Cortex of kidney (tissue), 1 donor: ENCODE measurements at places on chromosomes 13 and 19.

DNA sequence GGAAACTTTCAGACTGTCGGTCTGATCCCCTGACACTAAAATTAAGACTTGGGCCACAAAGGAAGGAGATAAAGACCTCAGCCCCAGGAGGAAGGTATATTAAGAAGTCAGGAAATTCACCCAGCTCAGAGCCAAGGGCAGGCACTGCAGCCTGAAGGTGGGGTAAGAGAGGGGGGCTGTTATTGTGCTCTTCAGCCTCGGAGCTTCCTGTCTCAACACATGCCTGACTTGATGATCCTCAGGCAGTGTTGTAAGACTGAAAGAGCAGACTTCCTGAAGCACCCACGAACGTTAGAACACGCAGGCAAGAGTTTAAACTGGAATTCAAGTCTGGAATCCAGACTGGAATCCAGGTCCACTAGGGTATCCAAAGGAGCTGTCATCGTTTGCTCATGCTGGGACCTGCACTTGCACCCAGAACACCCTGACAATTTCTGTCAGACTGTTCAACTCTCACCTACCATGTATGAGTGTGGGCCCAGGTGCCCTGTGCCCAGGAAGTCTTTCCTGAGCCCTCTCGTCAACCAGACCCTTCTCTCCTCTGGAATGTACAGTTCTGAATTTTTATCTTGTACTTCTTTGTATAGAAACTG, 10.7 kb upstream of the FLT1 start:
- no peak for DNase-seq

DNA sequence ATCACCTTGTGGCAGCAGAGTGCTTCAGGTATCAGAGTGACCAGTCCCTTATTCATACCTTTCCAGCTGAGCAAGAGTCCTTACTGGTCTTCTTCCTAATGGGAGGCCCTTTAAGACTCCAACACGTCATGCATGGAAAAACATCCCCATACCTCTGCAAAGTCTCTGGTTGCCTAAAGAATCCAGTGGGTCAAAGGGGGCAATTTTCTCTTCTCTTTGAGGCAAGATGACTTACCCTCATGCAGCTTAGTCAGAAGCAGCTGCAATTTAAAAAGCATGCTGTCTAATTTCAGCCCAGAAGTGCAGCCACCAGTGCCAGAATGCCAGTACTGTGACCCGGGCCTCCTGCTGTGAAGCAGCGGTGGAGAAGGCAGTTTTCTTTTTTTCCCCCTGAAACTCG, 18.7 kb downstream of the PPP5C start:
- DNase-seq, result no peak

DNA sequence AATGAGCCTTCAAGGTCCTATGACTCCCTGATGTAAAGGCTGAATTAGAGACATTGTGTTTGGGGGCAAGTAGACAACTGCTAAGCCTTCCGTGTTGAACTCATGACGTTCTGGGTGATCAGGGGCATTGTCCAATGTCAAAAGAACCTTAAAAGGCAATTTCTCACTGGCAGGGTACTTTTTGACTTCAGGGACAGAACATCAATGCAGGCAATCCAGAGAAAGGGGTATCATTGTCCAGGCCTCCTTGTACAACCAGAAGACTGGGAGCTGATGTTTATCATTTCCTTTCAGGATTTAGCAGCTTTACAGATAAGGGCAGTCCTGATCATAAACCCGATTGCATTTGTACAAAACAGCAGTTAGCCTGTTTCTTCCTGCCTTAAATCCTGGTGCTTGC, 25.0 kb upstream of the SMAD9 start:
- DNase-seq, result no peak

- DNase-seq, result no peak
Measured at GRCh38 chr19:49271080-49271753, 53.8 kb downstream of the SLC6A16 start.

DNA sequence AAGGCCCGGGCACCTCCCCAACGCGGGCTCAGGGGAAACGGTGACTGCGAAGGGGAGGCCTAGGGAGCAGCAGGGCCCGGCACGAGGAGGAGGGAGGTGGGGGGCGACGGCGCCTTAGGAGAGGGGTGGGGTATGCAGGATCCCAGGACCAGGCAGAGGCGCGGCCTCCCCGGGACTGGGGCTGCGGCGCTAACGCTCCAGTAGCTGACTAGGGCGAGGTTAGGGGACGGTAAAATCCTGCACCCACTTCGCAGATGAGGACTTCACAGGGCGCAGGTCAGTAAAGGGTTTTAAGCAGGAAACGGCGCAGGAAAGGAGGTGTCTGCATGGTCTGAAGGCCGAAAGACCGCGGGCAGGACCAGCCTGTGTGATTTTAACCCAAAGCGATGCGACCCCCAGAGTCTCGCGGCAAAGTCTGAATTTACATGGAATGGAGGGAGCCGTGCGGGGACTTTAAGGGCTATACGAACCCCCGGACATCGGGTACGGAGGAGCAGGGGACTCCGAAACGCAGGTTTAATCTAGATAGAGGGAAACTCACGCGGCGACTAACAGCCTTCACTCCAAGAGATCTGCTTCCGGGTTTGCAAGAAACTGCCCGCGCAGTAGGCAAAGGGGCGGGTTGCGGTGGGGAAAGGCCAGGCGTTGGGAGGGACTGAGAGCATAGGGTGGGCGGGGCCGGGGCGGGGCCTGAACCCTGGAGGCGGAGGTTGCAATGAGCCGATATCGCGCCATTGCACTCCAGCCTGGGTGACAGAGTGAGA, at the start of gene ZNF665:
Gene ZNF665 (minus strand): TSS at position 588 of the 764 bp plus-strand sequence. CDS start 10,460 bp downstream, outside the sequence.
- DNase-seq, result no peak

GRCh38 chr19:35109395-35110112, 6.1 kb upstream of the FXYD3 start:
- no peak for DNase-seq

- no peak for DNase-seq
Measured at GRCh38 chr19:29364224-29364726, 151.3 kb upstream of the UQCRFS1 start.

- DNase-seq, result no peak
Measured at GRCh38 chr19:51544038-51544437, 12.6 kb upstream of the SIGLEC6 start.

DNA sequence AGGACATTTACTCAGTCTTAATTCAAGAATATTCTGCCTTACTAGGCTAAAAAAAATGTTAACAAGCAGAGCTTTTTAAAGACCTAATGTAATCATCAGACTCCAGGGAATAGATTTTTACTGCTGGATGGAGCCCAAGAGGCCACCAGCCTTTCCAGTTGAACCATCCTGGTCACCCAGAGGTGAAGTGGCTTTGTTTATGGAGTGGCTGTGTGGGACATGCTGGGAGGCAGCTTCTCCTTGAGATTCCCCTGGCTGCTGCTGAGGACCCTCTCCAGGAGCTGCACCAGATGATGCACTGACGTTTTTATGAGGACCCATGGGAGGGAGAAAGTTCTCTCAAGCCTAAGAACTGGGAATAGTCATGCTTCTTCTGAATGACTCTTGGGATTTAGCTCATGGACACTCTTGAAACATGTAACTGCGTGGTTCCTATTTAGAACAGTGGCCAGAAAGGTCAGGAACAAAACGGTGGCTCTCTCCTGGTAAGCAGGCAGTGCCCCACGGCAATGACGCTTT, 205.9 kb upstream of the MIR17HG start:
- DNase-seq, result no peak

GRCh38 chr13:35354285-35354684, 122.2 kb downstream of the MAB21L1 start:
- no peak for DNase-seq

DNA sequence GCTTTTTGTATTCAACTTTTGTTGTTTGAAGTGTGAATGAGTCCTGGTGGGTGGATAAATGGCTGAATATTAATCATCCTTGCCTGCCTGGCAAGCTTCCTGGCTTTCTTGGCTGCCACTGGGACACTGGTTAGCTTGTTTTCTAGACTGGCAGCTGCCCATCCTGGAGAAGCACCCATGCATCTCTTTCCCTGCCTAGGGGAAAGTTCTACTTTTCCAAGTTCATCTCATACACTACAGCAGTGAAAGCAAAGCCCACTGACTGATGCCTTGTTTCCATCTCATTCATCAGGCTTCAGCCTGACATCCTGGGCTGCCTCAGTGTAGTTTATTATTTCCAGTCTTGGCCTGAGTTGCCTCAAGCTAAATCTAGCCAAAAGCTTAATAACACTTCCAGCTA, 244.8 kb downstream of the PCDH20 start:
- no peak for DNase-seq

GRCh38 chr19:1327125-1327524, 41.5 kb downstream of the EFNA2 start:
- DNase-seq, result no peak

GRCh38 chr13:59510386-59510785, 653.3 kb downstream of the DIAPH3 start:
- DNase-seq, result no peak

- no peak for DNase-seq
Measured at GRCh38 chr13:110535526-110535925, 26.0 kb downstream of the RAB20 start.

DNA sequence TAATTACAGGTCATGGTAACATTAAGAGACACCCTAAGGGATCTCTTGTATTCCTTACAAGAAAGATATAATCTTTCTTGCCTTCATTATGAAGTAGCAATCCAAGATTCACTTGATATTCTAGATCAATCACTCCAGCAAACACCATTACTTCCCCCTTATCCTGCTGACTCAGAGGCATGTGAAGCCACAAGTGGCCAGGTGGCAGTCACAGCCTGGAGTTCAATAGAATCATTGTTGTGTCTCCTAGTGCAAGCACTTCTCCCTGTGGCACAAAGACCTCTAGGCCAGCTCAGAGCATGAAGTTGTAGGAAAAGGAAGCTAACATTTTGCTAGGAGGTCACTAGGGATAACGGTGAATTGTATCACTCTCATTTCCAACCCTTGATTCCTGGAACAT, 864.3 kb upstream of the ATXN8OS start:
- DNase-seq, result no peak

DNA sequence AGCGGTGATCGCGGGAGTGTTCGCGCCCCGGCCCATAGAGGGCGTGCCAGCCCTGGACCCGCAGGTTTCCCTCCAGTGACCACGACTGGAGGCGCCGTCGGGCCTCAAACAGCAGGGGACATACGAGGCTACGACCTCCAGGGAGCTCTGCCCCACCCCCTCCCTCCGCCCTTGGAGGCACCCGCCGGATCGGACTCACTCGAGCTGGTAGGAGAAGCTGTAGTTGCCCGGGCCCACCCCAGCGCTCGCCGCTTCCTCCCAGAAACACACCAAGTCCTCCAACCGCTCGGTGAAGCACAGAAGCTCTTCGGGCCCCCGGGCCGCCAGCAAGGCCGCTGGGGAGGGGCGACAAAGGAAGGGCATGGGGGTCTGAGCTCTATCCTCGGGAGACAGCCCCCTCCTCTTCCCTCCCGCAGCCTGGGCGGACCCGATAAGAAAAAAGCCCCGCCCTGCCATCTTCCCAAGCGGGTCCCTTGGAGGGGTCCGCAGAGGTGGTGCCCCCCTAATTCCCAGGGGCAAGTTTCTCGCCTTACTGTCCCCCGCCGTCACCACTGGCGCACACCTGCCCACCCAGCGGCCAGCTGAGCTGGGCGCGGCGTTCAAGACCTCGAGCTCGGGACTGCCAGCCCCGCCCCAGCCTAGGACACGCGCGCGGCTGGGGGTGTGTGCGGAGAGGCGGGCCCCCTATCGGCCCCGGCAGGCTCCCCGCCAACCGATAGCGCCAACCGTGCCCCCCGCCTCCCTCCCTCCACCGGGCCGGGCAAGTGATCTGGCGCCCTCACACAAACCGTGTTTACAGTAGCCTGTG, 1.0 kb downstream of the EPOR start:
- DNase-seq, result no peak

DNA sequence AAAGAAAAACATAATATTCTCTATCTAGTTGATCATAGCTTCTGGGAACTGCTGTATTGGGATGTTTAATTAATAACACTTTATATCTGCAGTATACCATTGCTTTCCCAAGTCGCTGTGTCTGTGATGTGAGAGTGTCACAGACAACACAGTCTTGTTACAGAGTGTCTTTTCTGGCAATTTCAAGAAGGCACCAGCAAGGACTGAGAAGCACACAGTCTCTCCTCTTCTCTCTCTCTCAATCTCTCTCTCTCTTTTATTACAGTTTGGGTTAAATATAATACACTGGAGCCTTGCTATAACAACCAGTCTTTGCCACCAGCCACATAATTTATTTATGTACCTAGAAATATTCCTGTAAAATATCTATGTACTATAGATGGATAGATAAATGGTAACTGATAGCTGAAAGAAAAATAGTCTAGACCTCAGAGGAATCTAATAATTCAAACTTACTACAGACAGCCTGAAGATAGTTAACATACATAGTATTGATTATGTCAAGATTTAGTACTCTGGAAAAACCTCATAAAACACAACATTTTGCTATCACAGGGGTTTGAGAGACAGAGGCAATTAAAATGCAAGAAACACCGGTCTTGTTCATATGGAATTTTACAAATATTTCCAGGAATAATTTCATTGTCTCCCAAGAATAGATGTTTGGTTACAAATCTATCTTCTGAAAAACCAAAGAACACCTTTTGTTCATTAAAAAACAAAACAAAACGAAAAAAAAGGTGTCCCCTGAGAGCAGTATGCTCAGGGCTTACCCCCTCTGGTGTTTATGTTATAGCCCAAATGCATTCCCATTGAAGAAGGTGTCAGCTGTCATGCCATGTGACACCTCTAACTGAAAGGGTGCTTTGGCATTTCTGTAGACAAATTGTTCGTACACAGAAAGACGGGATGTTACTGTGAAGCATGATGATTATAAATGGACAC, 507.8 kb downstream of the TBC1D4 start:
- DNase-seq, result no peak
